ENCODE measurements at places on chromosomes 2 and 18. TPM values are rescaled to one million over a fixed set of nuclear protein-coding genes. Genes with fewer than 3 reads are reported as not detected.

COQ10B gene
- total RNA-seq = 24.6 TPM

IL36RN gene
- not detected for total RNA-seq

GKN2 gene
- total RNA-seq = not detected

ERMN gene
- 3.7 TPM for total RNA-seq

SCN1A gene
- total RNA-seq = not detected

SLC8A1 gene
- total RNA-seq = 1.9 TPM

FAM237A gene
- not detected for total RNA-seq

CHAC2 gene
- total RNA-seq = 17.2 TPM

PLEK gene
- 0.86 TPM for total RNA-seq

GREB1L gene
- not detected for total RNA-seq

SNRPD1 gene
- total RNA-seq = 121 TPM

SCYGR4 gene
- total RNA-seq = not detected

C2orf92 gene
- total RNA-seq = 10.4 TPM

MC5R gene
- total RNA-seq = 0.09 TPM

AGXT gene
- not detected for total RNA-seq

FEV gene
- not detected for total RNA-seq

LIMS1 gene
- 65.4 TPM for total RNA-seq

OSBPL1A gene
- total RNA-seq = 0.68 TPM

ANKRD62 gene
- total RNA-seq = not detected

All from T-helper 2 cell treated with Interferon-gamma antibody and Interleukin-4, amounts not matched to agents 100 ng/mL and 5 ng/mL, for 36 hours (primary cell).